AG20443 (cell line): ENCODE measurements at places on chromosomes 7 and 10.

DNA sequence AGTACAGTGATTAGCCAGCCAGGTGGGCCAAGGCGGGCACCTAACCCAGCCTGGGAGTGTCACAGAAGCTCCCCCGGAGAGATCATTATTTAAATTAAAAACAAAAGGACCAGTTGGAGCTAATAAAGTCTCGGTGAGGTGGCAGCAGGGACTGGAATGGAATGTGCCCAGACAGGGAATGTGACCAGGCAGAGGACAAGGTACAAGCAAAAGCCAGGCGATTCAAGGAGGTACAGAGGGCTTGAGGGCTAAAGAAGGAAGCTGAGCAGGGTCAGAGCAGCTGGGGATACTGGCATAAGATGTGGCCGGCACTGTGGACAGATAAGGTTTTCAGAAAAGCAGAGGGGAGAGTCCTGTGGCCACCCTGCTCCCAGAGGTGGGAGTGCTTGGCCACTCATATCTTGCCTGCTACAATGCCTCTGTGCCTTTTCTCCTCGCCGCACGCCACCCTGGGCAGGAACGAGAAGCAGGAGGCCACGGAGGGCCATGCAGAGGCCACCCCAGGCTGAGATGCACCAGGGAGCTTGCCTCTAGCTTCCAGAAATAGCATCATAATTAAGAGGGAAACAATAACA lies 13.2 kb downstream of the TMEM273 start:
- DNase-seq = no peak

- DNase-seq = no peak
These were observed 9.6 kb upstream of the ZNF487 start for GRCh38 chr10:43427166-43427825.

DNA sequence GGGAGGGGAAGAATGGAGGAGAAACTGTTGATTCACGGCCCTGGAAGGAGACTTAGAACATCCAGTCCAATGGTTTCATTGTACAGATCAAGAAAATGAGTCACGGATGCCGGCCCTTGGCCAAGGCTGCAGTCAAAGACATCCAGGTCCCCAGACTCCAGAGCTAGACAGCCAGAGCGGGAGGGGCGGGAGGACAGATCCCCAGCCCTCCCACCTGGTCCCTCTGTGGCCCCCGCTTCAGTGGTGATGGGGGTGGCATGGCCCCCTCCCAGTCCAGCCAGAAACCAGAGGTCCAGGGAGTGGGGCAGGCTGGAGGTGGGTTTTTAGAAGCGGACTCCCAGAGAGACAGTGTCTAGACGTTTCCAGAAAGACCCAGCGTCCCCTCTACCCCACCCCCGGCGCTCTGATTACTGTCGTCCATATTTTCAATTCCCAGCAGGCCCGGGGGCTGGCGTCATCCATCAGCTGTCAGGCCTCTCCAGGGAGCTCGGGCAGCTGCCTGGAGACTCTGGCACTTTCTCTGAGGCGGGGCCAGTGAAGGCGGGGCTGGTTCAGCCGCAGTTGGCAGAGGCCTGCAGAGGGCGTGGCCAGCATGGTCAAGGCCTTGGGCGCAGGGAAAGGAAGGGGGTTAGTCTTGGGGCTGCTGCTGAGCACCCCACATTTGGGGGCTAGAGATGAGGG lies 8.0 kb upstream of the HSPB1 start:
- DNase-seq = peak; percentile 85

DNA sequence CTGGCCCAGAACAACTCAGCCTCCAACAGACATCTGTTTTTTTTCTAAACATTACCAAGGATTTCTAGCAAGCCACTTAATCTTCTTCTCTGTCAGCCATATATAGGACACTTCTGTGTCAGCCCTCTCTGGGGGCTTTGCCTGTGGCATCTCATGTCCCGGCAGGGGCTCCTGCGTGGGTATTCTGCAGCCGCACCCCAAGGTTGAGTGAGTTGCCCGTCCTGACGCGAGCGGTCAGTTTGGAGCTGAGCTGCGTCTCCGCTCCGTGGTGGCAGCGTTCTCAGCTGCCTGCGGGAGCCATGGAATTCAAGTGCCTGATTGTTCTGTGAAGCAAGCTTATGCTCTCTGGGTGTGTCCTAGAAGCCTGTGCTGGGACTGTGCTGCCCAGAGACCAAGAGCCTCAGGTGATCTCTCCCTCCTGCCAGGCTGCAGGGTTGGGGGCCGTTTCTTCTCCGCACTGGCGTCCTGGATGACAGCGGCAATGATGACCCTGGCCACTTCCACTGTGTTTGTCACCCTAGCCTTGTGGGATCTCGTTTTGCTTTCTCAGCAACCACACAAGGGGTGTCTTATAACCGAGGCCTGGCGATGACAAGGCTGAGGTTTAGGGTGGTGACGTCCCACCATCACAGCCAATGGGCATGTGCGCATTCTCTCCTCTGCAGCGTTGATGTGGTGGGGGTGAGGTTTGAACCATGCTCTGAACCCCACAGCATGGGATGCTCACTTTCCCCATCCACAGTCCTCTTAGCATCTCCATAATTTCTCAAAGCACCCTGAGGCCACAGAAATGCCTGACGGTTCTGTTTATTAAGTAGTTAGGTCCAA lies 612.6 kb upstream of the FOXK1 start:
- DNase-seq = no peak

DNA sequence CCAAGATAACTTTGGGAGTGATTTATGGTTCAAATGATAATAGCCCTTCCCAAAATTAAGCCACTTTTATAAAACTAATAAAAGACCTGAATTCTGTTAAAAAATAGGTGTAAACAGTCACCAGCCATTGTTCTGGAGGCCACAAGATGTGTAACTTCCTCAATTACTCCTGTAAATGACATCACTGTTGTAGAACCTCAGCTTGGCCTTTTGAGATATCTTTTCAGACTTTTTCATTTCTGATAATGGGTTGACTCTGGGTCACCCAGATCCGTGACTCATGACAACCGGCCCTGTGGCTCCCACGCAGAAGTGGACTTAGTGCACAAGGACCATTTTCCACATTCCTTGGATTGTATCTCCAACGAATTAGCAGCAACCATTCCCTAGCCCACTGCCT lies 106.6 kb downstream of the DKK1 start:
- DNase-seq = no peak

DNA sequence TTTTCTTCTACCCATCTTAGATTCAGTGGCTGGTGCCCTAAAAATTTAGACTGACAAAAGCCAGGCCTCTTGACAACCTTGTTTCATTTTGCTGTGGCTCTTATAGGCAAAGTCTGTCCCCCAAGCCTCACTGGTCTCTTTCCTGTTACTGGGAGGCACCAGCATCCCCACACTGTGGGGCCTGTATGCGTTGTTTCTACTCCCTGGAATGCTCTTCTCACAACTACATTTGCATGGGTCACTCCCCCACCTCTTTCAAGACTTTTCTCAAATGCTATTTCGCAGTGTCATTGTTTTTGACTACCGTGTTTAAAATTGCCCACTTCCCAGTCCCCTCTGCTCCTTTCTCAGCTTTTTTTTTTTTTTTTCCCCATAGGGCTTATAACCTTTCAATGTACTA lies 108.7 kb upstream of the DGKB start:
- DNase-seq = no peak

DNA sequence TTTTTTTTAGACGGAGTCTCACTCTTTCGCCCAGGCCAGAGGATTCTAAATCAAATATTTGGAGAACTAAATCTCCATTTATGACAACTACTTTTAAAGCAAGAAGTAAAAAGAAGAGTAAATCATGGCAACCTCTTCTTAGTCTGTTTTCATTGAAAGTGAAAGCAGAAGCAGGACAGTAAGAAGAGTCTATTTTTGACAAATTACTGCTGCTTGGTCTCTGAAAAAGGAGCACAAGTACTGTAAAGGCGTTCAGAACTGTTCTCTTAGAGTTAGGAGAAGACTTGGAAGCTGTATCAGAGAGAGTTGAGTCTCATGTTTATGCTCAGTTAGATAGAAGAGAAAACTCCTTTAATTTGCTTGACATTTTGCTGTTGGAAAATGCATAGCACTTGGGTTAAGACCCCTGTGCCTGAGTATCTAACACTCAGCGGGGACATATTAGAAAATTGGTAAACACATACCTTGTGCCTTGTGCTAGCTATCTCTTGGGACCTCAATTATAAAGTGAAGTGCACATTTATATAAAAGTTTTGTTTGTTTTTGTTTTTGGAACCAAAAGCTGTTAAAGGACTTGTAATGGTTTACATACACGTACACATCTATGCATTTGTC lies 433.0 kb downstream of the ANKRD7 start:
- DNase-seq = no peak

DNA sequence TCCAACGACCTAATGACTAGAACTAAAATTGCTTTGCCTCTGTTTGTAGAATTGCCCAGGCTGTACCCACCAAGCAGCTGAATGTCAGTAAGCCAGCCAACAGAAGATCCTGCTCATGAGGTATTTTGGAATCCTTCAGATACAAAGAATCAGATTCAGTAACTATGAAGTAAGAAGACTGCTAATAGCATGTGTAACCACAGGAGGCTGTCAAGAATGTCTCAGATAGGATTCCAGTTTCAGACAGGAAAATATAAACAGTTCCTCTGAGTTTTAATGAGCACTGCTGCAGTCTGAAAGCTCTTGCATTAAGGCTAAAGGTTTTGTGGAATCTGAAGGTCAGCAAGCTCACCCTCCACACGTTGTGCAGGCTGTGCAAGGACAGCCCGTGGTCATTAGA lies 112.6 kb upstream of the ADAM12 start:
- peak; percentile 55 for DNase-seq

DNA sequence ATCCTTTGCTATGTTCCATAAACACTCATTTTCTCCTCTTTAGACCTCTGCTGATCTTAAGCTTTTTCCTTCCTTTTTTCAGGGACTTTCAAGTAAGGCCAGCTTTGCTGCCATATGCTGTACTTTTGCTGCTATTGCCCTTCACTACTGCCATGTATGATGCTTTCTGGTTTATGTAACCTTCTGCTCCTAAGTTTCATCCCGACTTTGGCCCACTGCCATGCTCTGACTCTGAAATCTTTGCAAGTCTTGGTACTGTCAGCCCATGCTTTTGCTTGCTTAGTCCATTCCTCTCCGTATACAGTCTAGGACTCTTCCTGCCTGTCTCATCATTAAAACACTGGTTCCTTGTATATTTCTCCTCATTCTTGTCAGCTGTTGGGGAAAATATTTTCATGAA lies 152.4 kb downstream of the RNF133 start:
- DNase-seq = no peak

DNA sequence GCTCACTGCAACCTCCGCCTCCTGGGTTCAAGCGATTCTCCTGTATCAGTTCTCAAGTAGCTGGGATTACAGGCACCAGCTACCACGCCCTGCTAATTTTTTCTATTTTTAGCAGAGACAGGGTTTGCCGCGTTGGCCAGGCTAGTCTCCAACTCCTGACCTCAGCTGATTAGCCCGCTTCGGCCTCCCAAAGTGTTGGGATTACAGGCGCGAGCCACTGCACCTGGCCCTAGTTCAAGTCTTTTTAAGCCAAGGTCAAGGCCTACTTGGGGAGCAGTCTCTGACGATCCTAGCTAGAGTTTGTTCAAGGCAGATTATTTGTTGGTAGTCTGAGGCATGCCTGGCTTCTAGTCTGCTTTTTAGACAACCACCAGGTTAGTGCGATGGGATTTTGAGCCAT lies 709.5 kb upstream of the COBL start:
- no peak for DNase-seq

- peak; percentile 58 for DNase-seq
These were observed 62.0 kb downstream of the CCNY start for GRCh38 chr10:35398355-35398754.

DNA sequence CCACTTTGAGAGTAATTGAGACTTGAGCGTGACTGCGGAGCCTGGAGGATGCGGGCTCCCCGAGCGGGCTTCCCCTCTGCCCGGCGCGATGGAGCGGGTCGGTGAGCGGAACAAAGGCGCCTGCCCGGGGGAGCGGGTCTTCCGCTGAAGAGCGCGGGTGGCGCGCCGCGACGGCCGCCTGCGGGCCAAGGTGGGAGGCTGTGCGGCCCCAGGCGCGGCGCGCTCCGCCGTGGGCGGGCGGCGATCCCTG lies at the start of gene GALNT17:
GALNT17 (plus strand) TSS at position 18 of the 250 bp plus-strand sequence.
- peak; percentile 19 for DNase-seq

- peak; percentile 22 for DNase-seq
These were observed 168.0 kb upstream of the LRRN3 start for GRCh38 chr7:110922906-110923305.

GRCh38 chr7:25619381-25619780 lies 391.1 kb upstream of the NPVF start:
- DNase-seq = no peak

GRCh38 chr10:93445097-93445960 lies 36.8 kb downstream of the MYOF start:
- DNase-seq = peak; percentile 92

- DNase-seq = no peak
These were observed 112.8 kb upstream of the INSIG1 start for GRCh38 chr7:155184923-155185322.

GRCh38 chr10:1715821-1716220 lies 21.5 kb downstream of the ADARB2 start:
- DNase-seq = no peak

DNA sequence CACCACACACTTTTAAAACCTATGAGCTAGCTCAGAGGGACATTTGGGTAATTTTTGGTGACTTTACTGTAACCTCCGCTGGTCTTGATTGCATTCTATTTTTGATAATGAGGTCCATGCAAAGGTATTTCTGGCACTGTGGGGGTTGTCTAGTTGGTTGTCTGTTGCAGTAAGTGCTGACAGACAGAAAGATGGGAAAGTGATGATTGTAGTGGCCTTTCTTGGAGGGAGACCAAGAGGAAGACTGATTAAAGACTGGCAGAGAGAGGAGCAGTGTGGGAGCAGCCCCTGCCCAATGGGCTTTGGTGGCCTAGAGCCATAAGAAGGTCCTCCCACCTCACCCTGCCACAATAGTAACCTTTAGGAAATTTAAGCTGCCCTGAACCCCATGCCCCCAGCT lies 173.4 kb upstream of the CTBP2 start:
- no peak for DNase-seq

DNA sequence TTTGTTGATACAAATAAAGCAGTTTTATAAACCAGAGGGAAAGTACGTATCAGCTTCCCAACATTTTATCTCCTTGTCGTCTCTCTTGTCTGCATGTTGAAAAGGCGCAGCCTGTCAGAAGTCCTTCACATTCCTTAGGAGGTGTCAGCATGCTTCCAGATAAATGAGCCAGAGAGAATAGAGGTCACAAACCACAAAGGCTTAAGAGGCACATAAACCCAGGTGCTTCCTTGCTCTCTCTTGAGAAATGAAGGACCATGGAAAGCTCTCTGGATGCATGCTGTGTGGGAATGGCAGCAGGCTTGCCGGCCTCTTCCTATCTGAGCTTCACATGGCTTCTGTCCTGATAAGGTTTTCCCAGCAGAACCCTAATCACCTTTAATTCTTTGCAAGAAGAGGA lies 448.5 kb downstream of the XPNPEP1 start:
- DNase-seq = no peak

DNA sequence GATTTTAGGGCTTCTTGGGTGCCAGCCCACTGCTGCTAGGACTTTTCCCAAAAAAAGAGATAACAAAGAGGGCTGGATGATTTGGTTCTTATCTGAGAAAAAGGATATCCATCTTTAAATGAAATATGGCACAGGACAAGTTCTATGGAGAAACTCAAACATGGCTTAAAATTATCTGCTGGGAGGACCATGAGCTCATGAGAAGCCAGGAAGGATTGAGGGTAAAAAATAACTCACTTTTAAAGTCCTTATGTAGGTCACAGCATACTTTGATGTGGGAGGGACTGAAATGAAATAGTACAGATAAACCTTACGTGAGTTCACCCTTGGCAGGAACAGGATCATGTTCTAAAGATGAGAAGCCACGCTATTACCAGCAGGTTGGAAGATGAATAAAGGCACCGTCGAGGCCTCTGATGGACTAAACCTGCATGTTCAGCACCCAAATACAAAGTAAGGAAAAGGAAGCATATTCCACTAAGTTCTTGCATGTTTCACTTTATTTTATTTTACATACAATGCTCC lies 369.2 kb upstream of the KLF6 start:
- no peak for DNase-seq
